Activated CD8-positive, alpha-beta T cell treated with anti-CD3 and anti-CD28 coated beads, Interleukin-2, amount 10 ng/mL, durations not matched to agents 7 days and 5 days (primary cell): ENCODE measurements at places on chromosomes 4 and X. TPM values are rescaled to one million over a fixed set of nuclear protein-coding genes. Genes with fewer than 3 reads are reported as not detected.

ING2 gene
- total RNA-seq: 15.4 TPM

GRCh38 chr4:94274912-94275311, 67.2 kb downstream of the SMARCAD1 start:
- no peak overlapping the region for H3K4me3 ChIP-seq
- no peaks in the 10 kb centered on the region for H3K4me1 ChIP-seq
- peaks cover 32% of the 10 kb centered on the region for H3K36me3 ChIP-seq

DNA sequence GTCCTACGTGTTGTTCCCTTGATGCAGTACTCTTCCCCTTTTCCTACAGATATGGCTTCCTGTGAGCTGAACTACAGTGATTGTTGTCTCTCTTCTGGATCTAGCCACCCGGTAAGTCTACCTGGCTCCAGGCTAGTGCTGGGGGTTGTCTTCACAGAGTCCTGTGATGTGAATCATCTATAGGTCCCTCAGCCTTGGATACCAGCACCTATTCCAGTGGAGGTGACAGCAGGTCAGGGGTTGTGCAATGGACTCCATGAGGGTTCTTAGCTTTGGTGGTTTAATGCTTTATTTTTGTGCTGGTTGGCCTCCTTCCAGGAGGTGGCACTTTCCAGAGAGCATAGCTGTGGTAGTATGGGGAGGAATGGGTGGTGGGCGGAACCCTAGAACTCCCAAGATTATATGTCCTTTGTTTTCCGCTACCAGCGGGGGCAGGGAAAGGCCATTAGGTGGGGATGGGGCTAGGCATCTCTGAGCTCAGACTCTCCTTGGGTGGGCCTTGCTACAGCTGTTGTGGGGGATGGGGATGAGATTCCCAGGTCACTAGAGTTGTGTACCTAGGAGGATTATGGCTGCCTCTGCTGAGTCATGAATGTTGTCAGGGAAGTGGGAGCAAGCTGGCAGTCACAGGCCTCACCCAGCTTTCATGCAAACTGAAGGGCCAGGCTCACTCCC, 121.4 kb upstream of the ANKRD50 start:
- no peak for DNase-seq
- H3K4me1 ChIP-seq: no peaks in the 10 kb centered on the region
- no peaks in the 10 kb centered on the region for H3K36me3 ChIP-seq
- no peak overlapping the region for H3K27ac ChIP-seq
- no peak overlapping the region for H3K4me3 ChIP-seq

- no peaks in the 10 kb centered on the region for H3K4me1 ChIP-seq
- DNase-seq: no peak
- no peaks in the 10 kb centered on the region for H3K36me3 ChIP-seq
- H3K4me3 ChIP-seq: no peak overlapping the region
These were observed 96.9 kb downstream of the TMEM47 start for GRCh38 chrX:34560180-34560579.

- peaks cover 18% of the 10 kb centered on the region for H3K27me3 ChIP-seq
- no peak overlapping the region for H3K27ac ChIP-seq
- no peaks in the 10 kb centered on the region for H3K36me3 ChIP-seq
- H3K4me1 ChIP-seq: no peaks in the 10 kb centered on the region
- no peak overlapping the region for H3K4me3 ChIP-seq
- DNase-seq: no peak
These were observed 27.2 kb upstream of the SLC25A4 start for GRCh38 chr4:185115827-185116232.

- peaks cover 3% of the 10 kb centered on the region for H3K27me3 ChIP-seq
- H3K36me3 ChIP-seq: no peaks in the 10 kb centered on the region
- DNase-seq: no peak
- no peaks in the 10 kb centered on the region for H3K4me1 ChIP-seq
These were observed 299.0 kb downstream of the RAPGEF2 start for GRCh38 chr4:159401791-159402380.
